ENCODE measurements at places on chromosomes 3 and 15.

DNA sequence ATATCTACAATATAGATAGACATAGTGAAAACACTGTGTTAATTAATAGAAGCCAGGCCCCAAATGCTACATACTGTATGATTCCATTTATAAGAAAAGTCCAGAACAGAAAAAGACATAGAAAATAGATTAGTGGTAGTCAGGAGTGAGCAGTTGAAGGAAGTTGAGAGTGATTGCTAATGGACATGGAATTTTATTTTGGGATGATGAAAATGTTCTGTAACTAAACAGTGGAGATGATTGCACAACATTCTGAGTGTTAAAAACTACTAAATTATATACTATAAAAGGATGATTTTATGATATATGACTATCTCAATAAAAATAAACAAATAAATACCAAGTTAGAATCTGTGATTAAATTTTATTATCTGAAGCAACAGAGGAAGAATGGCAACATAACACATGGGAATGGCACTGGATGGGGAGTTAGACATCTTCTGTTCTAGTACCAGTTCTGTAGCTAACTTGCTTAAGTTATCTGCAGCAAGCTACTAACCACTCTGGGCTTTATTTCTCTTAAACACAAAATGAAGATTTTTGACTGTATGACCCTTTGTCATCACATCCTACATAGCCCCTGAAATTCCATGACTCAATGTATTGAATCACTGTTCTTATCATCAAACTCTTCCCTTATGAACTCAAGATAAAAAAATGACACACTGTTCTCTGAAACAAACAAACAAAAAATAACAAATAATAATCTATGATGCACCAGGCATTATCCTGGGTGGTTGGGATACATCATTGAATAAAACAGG is 612.7 kb downstream of the TBL1XR1 start:
- no peak for DNase-seq

DNA sequence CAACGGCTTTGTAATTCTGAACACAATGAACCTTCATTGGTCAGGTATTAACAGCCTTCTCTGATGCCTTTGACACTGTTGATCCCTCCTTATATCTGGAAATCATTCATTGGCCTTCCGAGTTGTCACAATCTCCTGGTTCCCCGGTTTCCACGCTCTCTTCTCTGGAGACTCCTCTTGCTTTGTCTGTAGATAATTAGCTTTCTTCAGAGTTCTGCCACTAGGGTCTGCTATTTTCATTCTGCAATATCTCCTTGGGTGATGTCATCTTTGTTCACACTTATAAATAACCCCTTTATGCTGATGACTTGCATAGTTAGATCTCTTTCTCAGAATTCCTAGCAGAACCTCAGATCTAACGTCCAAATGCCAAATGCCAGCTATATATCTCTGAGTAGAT is 583.8 kb upstream of the ZNF717 start:
- no peak for DNase-seq

DNA sequence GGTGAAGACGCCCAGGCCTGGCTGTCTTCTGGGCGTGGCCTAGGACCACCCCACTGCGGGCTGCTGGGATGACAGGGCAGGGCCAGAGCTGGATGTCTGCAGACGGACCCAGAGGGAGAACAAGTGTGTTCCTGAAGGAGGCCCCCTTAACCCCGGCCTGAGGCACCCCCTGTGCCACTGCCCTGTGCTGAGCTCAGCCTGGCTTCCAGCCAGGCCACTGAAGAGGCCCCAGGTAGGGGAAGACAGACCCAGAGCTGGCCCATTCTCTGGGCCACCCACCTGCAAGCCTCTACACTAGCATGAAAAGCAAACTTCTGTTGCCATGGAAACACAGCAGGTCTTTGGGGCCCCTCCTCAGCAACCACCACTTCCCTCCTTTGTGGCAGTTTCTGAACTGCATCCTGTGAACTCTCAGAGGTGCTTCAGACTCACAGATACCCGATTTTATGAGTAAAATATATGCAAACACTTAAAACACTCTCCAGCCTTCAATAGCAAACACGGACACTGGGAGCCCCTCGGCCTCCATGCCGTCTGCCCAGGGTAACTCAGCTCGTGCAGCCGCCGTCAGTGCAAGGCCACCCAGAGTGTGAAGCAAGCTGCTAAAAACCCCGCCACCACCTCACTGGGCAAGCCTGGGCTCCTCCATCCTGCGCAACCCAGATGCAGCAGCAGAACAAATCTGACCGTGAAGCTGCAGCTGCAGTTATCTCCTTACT is 42.5 kb downstream of the CMTM6 start:
- DNase-seq, result peak; percentile 94

DNA sequence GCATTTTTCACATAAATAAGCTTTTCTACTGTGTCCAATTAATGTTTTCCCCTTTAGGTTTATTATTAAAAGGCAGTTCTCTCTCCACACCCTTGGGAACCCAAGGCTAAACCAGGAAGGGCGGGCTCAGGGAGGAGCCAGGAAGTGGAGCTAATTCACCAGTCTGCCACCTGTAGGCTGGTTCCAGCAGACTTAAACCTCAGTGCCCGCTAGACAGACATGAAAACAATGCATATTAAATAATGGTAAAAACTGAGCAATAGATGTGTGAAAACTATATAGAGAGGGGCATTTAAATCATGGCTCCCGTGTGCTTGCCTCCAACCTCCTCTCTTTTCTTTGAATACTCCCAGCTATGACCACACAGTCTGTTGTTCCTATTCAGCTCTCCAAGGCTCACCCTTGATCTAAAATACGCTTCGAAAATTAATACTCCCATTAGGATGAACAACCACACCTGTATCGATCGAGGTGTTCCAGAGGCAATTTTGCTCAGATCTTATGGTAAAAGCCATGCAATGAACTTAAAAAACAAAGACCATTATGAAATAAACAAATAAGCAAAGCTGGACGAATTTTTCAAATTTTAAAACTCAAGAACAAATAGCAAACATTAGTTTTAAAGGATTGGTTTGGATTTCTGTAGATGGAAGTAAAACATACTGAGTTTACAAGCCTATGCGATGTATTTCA is 253.3 kb downstream of the TJP1 start:
- no peak for DNase-seq

DNA sequence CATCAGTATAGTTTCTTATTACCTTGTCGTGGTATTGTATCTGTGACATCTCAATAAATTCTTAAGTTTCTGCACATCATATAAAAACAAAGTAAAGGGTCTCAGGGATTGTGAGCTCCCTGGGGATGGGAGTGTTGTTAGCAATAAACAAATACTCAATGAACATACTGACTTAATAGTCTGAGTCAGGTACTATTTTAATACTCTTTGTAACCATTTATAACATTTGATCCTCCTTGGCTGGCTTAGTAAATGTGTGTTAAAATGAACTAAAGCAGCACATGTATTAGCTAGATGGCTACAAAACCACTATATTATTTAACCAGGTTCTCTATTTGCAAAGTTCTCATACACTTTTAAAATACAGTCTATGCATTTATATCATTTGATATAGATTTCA is 1.8 kb downstream of the ICE2 start:
- DNase-seq, result no peak

DNA sequence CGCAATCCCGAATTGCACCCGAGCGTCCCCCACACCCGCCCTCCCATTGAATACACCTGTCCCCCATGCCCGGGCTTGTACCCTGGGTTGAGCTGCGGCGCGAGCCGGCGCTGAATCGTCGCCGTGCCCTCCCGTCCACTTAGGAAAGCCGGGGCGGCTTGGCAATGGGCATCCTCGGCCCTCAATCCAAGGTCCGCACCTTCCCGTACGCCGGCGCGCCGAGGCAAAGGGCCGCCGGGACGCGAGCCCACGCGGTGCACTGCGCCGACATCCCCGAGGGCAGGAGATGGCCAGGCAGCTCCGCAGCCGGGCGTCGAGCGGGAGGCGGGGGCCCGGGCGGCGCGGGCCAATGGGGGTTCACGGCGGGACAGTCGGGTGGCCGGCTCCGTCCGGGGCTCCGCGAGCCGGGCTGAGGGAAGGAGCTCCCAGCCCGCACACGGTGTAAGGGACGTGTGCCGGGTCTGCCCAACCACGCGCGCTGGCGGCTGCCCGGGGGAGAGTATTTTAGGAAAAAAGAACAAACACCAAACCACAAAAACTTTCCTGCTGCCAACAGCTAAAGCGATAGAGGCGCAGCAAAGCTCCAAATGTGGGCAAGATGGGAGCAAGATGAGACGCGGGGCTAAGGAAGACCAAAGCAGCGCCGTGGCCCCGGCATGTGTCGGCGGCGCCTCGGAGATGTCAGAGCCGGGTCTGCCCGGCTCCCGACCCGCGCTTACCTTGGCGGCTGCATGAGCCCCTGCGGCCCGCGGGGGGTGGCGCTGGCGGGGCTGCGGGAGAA is 621 bp downstream of the RGMA start:
- DNase-seq, result no peak

DNA sequence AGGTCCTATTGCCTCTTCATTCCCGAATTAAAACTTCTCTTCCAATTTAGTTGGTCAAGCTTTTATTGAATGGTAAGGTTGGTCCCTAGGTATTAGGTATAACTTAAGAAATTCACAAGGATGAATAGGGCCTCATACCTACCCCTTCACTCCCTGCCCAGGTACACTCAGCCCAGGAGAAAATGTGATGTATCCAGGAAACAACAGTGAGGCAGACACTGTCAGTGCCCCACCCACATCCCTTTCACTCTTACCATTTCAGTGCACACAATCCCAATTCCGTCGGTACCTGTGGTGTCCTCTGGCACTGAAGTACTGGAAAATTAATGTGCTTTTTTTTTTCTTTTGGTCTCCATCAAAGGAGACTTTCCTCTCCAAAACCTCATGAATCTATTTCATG is 10.5 kb upstream of the C3orf49 start:
- no peak for DNase-seq

DNA sequence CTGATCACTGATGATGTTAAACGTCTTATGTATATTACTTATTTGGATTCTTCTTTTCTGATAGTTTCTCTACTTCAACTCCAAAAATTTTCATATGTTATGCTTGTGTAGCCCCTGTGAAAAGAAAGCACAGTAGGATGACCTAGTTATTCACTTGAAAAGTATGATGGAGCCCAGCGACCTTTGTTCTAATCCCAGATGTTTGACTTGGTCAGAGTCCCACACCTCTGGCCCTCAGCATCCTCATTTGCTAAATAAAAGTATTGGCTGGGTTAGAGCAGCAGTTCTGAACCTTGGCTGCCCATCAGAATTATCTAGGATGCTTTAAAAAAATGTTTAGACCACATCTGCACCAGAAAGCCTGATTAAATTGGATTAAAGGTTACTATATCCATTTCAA is 173.7 kb downstream of the ATG7 start:
- no peak for DNase-seq

DNA sequence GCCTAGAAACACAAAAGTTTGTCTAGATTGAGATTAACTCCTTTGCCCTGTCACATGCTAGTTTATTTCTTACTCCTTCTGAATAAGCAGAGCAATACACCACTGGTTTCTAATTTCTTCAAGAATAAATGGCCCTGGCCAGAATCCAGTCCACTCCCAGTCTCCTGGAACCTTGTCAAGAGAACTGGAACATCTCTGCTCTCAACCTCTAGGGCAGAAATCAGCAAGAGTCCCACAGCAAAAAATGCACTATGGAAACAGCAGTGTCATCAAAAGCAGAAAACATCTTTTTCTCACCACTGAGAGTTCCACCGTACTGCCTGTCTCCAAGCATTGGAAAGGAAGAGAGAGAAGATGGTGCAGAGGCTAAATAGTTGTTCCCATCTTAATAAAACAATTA is 35.9 kb upstream of the PPP2R3A start:
- no peak for DNase-seq

- no peak for DNase-seq
Measured at GRCh38 chr3:8500989-8501370, 643 bp upstream of the LMCD1 start.
